CD14-positive monocyte (primary cell): ENCODE measurements at places on chromosomes 1 and 21.

- no peak overlapping the region for H3K27ac ChIP-seq
- DNase-seq = no peak
- peaks cover 9% of the 10 kb centered on the region for H3K36me3 ChIP-seq
- H3K4me3 ChIP-seq = no peak overlapping the region
- peaks cover 6% of the 10 kb centered on the region for H3K4me1 ChIP-seq
- H3K27me3 ChIP-seq = no peaks in the 10 kb centered on the region
Observed at GRCh38 chr1:113692824-113693431, 66.4 kb downstream of the PHTF1 start.

- no peak overlapping the region for H3K4me3 ChIP-seq
- H3K4me1 ChIP-seq = no peaks in the 10 kb centered on the region
- H3K27ac ChIP-seq = no peak overlapping the region
- peaks cover 90% of the 10 kb centered on the region for H3K27me3 ChIP-seq
- no peaks in the 10 kb centered on the region for H3K36me3 ChIP-seq
Observed at GRCh38 chr1:75136921-75137641, 2.9 kb downstream of the LHX8 start.

DNA sequence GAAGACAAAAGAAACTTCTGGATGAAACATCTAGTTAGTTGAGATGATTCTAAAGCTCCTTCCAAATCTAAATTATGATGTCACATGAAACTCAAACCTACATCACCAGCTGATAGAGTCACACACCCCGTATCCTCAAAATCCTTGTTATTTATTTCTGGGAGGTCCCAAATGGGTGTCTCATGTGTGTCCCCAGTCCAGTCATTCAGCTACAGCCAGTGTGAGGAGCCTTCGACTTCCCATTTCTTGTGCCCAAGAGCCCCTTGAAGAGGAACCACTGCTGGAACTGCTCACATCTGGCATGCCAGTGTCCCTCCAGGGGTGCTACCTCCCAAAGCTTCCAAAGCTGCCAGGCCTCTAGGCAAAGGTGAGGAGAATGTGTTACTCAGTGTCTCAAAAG is 32.5 kb upstream of the KCNA3 start:
- no peaks in the 10 kb centered on the region for H3K27me3 ChIP-seq
- peak; percentile 91 for DNase-seq
- H3K27ac ChIP-seq = no peak overlapping the region
- no peak overlapping the region for H3K4me3 ChIP-seq
- H3K36me3 ChIP-seq = no peaks in the 10 kb centered on the region

- H3K4me1 ChIP-seq = peaks cover 4% of the 10 kb centered on the region
- no peak for DNase-seq
- H3K27me3 ChIP-seq = no peaks in the 10 kb centered on the region
- no peak overlapping the region for H3K27ac ChIP-seq
Observed at GRCh38 chr1:230270185-230270558, 156.0 kb downstream of the PGBD5 start.

GRCh38 chr1:162632217-162632666 is at the start of gene DDR2:
Gene DDR2 (plus strand): TSS chr1:162632464. CDS start chr1:162719064, 86,600 bp downstream.
- no peaks in the 10 kb centered on the region for H3K27me3 ChIP-seq
- no peaks in the 10 kb centered on the region for H3K36me3 ChIP-seq
- H3K27ac ChIP-seq = no peak within 1 kb of the TSS
- no peak for DNase-seq
- H3K4me1 ChIP-seq = no peaks in the 10 kb centered on the region
- no peak within 1 kb of the TSS for H3K4me3 ChIP-seq

DNA sequence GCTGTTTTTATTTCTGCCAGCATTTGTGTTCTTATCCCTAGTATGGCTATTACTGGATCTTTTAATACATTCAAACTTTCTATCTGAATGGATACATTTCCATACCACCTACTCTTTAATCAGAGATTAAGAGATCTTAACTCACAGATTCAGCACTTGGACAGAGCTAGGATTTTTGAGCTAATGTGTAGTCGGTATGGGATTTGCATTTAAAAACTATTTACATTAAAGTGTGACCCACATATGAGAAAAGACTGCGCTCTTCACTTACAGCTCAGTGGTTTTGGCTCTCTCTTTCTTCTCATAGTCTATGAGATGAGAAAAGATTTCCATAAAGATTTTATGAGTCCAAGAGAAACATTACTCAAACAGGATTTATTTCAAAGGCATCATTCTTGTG is 16.4 kb downstream of the HMGB4 start:
- no peaks in the 10 kb centered on the region for H3K27me3 ChIP-seq
- no peak for DNase-seq
- no peaks in the 10 kb centered on the region for H3K36me3 ChIP-seq
- no peaks in the 10 kb centered on the region for H3K4me1 ChIP-seq
- no peak overlapping the region for H3K4me3 ChIP-seq

DNA sequence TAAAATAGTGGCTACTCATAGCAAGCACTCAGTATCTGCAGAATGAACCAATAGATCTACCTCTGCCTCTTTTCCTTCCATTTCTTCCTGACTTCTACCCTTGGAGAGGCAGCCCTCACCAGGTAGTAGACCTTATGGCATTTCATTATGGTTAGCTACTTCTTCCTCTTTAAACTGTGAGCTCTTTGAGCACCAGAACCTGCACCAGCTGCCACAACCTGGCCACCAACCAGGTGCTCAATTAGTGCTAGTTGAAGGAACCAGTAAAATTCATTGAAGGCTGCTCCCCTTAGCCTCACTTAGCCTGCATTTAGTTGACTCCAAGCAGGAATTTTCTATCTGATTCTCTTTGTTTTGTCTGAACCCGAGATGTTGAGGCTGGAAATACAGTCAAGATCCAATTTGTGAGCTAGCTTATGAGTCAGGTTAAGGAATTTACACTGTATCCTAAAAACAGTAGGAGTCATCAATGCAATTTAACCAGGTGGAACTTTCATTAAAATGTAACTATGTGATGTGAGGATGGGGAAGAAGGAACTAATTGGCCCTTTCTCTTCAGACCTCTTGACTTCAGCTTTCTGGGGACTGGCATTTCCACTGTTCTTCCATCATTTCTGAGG is 81.5 kb upstream of the UBE2U start:
- no peak overlapping the region for H3K4me3 ChIP-seq
- no peak for DNase-seq
- no peaks in the 10 kb centered on the region for H3K27me3 ChIP-seq
- no peak overlapping the region for H3K27ac ChIP-seq
- H3K4me1 ChIP-seq = no peaks in the 10 kb centered on the region

- no peaks in the 10 kb centered on the region for H3K36me3 ChIP-seq
- no peak for DNase-seq
- H3K27ac ChIP-seq = no peak overlapping the region
- H3K4me3 ChIP-seq = no peak overlapping the region
Observed at GRCh38 chr1:8698012-8698630, 119.3 kb downstream of the RERE start.

DNA sequence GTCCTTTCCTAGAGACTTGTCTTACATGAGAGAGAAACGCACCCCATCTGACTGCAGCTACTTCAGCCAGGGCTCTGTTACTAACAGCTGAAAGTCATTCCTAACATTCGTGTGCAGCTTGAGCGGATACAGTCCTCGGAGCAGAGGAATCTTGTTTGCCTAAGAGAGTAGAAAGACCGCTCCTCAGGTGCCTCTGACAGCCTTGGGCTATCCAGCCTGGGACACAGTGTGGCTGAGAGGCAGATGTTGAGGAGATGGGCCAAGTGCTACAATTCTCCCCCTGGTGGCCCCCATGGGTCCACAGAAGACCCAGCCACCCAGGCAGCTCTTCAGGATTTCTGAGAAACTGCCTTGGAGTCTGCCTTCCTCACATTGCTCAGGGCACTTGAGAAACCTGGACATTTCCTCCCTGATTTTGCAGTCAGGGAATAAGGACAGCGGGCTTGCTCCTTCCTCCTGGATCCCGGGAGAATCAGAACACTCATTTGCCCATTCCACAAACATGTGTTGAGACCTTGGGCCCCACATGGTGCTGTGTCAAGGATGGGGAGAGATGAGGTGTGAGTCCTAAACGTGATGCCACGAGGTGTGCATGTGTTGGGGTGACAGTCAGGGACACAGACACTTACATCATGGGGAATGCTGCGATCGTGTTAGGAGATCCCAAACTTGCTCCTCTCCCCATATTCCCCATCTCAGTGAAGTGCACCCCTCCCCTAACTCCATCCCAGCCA is 13.1 kb downstream of the TRIM62 start:
- H3K4me3 ChIP-seq = no peak overlapping the region
- H3K27me3 ChIP-seq = no peaks in the 10 kb centered on the region
- no peak for DNase-seq
- H3K27ac ChIP-seq = no peak overlapping the region
- H3K36me3 ChIP-seq = peaks cover 8% of the 10 kb centered on the region
- no peaks in the 10 kb centered on the region for H3K4me1 ChIP-seq

- H3K4me1 ChIP-seq = peaks cover 45% of the 10 kb centered on the region
- no peaks in the 10 kb centered on the region for H3K27me3 ChIP-seq
- peak; percentile 27 for DNase-seq
- peaks cover 56% of the 10 kb centered on the region for H3K36me3 ChIP-seq
Observed at GRCh38 chr1:19347533-19348172, 35.5 kb downstream of the SLC66A1 start.

DNA sequence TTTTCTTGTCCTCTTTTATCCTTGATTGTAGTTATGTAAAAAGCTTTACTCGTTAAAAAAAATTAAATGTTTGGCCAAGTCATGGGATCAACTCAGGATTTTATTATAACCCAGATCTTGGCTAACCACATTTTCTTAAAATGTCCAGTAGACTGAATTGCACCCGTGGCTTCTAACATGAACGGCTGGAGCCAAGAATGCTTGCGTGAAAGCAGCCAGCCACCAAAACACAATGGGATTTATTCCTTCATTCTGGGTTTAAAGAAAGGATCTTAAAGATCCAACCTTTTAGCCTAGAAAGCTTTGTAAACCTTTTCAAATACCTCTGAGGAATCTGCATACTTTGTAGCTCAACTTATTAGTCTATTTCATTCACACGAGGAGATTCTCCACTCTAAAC is 404.4 kb downstream of the USP25 start:
- H3K4me1 ChIP-seq = no peaks in the 10 kb centered on the region
- no peaks in the 10 kb centered on the region for H3K36me3 ChIP-seq
- no peak overlapping the region for H3K4me3 ChIP-seq
- H3K27me3 ChIP-seq = no peaks in the 10 kb centered on the region

GRCh38 chr1:14787604-14788003 is 189.1 kb downstream of the KAZN start:
- H3K4me1 ChIP-seq = no peaks in the 10 kb centered on the region
- H3K27me3 ChIP-seq = no peaks in the 10 kb centered on the region
- H3K36me3 ChIP-seq = no peaks in the 10 kb centered on the region
- no peak overlapping the region for H3K27ac ChIP-seq
- no peak for DNase-seq

- no peaks in the 10 kb centered on the region for H3K27me3 ChIP-seq
- no peaks in the 10 kb centered on the region for H3K36me3 ChIP-seq
- H3K4me3 ChIP-seq = no peak overlapping the region
- no peaks in the 10 kb centered on the region for H3K4me1 ChIP-seq
- H3K27ac ChIP-seq = no peak overlapping the region
- DNase-seq = peak; percentile 42
Observed at GRCh38 chr21:42818328-42818749, 61.0 kb downstream of the WDR4 start.

GRCh38 chr1:221979444-221980032 is 237.6 kb upstream of the DUSP10 start:
- H3K27me3 ChIP-seq = no peaks in the 10 kb centered on the region
- no peak for DNase-seq
- H3K36me3 ChIP-seq = no peaks in the 10 kb centered on the region
- peaks cover 9% of the 10 kb centered on the region for H3K4me1 ChIP-seq
- no peak overlapping the region for H3K27ac ChIP-seq
- H3K4me3 ChIP-seq = no peak overlapping the region
